ENCODE measurements at places on chromosomes 16 and 17.

GRCh38 chr16:3770530-3770929 lies 53.2 kb upstream of the TRAP1 start:
- DNase-seq: no peak

GRCh38 chr16:1474082-1474795 lies 589 bp downstream of the CLCN7 start:
- peak; percentile 50 for DNase-seq

DNA sequence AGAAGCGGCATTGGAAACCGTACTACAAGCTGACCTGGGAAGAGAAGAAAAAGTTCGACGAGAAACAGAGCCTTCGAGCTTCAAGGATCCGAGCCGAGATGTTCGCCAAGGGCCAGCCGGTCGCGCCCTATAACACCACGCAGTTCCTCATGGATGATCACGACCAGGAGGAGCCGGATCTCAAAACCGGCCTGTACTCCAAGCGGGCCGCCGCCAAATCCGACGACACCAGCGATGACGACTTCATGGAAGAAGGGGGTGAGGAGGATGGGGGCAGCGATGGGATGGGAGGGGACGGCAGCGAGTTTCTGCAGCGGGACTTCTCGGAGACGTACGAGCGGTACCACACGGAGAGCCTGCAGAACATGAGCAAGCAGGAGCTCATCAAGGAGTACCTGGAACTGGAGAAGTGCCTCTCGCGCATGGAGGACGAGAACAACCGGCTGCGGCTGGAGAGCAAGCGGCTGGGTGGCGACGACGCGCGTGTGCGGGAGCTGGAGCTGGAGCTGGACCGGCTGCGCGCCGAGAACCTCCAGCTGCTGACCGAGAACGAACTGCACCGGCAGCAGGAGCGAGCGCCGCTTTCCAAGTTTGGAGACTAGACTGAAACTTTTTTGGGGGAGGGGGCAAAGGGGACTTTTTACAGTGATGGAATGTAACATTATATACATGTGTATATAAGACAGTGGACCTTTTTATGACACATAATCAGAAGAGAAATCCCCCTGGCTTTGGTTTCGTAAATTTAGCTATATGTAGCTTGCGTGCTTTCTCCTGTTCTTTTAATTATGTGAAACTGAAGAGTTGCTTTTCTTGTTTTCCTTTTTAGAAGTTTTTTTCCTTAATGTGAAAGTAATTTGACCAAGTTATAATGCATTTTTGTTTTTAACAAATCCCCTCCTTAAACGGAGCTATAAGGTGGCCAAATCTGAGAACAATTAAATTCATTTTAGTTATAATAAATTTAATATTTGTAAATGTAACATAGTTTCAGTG lies 1.7 kb downstream of the HEXIM1 start:
- peak; percentile 72 for DNase-seq

GRCh38 chr17:59756236-59756818 lies 48.9 kb downstream of the VMP1 start:
- peak; percentile 94 for DNase-seq

GRCh38 chr17:27153005-27153404 lies 140.9 kb upstream of the WSB1 start:
- no peak for DNase-seq

- DNase-seq: peak; percentile 87
These were observed at the start of gene CX3CL1 for GRCh38 chr16:57372372-57373116. Gene CX3CL1 (plus strand): TSS chr16:57372490. CDS start chr16:57372569, 79 bp downstream.

DNA sequence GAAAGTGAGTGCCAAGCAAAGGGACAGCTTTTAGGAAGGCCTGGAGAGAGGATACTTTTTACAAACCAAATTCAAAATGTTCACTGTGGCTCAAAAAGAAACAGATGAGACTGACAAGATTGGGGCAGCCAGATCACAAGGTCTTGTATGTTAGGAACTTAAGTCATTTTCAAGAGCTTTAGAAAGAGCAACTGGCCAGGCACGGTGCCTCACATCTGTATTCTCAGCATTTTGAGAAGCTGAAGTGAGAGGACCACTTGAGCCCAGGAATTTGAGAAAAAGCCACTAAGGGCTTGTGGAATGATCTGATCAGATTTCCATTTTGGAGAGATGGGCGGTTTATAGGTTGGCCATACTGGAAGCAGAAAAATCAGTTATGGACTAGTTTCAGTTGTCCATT lies 17.2 kb downstream of the SPAG9 start:
- DNase-seq: no peak

- peak; percentile 4 for DNase-seq
These were observed 2.0 kb downstream of the ROGDI start for GRCh38 chr16:4800290-4801041.
